ENCODE measurements at places on chromosomes 4 and X. TPM values are rescaled to one million over a fixed set of nuclear protein-coding genes. Genes with fewer than 3 reads are reported as not detected.

N4BP2 gene
- total RNA-seq = 5.3 TPM

FABP2 gene
- not detected for total RNA-seq

L1CAM gene
- total RNA-seq = 1.2 TPM

SSX4 gene
- total RNA-seq = not detected

YTHDC1 gene
- 35.2 TPM for total RNA-seq

CXCL1 gene
- total RNA-seq = 16.4 TPM

CT45A5 gene
- not detected for total RNA-seq
